Mesangial cell (primary cell): ENCODE measurements at places on chromosomes 1 and 21. TPM values are rescaled to one million over a fixed set of nuclear protein-coding genes. Genes with fewer than 3 reads are reported as not detected.

The GPR25 gene
- 0.33 TPM in 1 of 2 replicates, not detected in the other for total RNA-seq

The GBP6 gene
- total RNA-seq, result not detected in 2 replicates

The PLD5 gene
- under 0.01 TPM in 1 of 2 replicates, not detected in the other for total RNA-seq

The WDR64 gene
- not detected in 2 replicates for total RNA-seq

The PRDM16 gene
- under 0.01 TPM in 1 of 2 replicates, not detected in the other for total RNA-seq

The KCNJ6 gene
- 0.25 and 0.33 TPM in 2 replicates for total RNA-seq

The TMEM35B gene
- 24.6 and 26.5 TPM in 2 replicates for total RNA-seq

The F13B gene
- total RNA-seq, result not detected in 2 replicates

The PADI3 gene
- total RNA-seq, result 0.16 TPM in 1 of 2 replicates, not detected in the other

The OLFML2B gene
- 12.9 and 41.5 TPM in 2 replicates for total RNA-seq

The PGBD5 gene
- total RNA-seq, result 1.3 and 1.6 TPM in 2 replicates

The IFT25 gene
- total RNA-seq, result 12.9 and 28.5 TPM in 2 replicates

The CR1L gene
- total RNA-seq, result not detected in 2 replicates

The GRIK3 gene
- total RNA-seq, result not detected in 2 replicates

The ROR1 gene
- total RNA-seq, result 13.5 and 19.1 TPM in 2 replicates
